Stimulated activated CD8-positive, alpha-beta memory T cell treated with anti-CD3 and anti-CD28 coated beads, Interleukin-7, amount 100 ng/mL, for 24 hours (primary cell): ENCODE measurements at places on chromosomes 11 and 22.

GRCh38 chr11:40314327-40314726 is 1145.1 kb downstream of the LRRC4C start:
- DNase-seq = no peak

DNA sequence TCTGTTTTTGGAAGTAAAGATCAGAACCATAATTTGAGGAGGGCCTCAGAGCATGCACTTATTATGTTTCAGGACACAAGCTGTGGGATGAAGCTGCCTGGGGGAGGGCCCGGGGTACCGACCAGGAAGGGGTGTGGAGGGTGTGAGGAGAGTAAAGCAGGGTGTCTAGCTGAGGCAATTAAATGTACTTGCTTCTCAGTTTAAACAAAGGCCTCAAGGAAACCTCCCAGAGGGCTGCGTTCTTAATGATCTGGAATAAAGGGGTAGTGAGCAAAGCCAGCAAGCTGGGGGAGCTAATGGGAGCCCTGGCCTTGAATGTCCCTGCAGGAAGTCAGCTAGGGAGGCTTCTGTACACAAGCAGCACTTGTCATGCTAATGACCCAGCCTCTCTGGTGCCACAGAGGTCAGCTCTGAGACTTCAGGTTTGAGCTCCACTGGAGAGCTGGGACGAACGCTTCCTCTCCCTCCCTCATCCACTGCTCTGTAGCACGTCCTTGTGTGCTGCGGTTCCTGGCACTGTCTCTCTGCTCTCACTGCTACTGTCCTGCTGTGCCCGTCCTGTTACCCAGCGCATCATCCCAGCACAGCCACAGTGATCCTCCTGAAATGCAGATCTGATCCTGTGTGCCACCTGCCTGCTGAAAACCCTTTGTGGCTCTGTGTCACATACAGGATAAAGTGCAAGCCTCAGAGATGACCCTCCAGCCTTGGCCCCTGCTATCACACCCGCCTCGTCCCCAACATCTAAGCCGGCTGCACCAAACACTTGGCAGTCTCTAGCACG is 159.7 kb downstream of the DBX1 start:
- no peak for DNase-seq

GRCh38 chr22:18112440-18112839 is 1.8 kb downstream of the TUBA8 start:
- DNase-seq = no peak

DNA sequence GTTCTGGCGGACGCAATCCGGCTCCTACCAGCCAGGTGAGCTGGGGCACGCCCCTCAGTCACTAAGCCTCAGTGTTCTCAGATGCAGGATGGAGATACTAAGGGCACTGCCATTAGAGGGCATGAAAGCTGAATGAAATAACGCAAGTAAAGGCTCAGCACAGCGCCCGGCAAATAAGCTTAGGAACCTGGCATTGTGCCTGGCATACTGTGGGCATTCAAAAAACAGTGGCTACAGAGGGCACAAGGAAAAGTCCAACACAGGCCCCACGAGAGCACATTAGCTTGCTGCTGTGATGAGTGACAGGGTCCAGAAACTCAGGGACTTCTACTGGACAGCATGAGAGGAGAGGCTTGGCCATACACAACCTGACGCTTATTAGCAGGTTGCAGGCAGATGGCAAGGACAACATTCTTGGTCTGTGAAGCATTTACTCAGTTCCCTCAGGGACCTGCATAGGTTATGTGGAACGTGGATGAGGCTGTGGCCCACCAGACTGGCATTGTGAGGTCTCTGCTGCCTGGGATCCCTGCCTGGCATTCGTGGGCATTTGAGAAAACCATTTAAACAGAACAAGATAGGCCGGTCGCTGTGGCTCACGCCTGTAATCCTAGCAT is 12.2 kb downstream of the TXN2 start:
- no peak for DNase-seq

GRCh38 chr11:86800076-86800959 is at the start of gene PRSS23:
TSS of gene PRSS23 (plus strand) at chr11:86800542. CDS start at chr11:86807644, 7,102 bp downstream.
- DNase-seq = no peak

DNA sequence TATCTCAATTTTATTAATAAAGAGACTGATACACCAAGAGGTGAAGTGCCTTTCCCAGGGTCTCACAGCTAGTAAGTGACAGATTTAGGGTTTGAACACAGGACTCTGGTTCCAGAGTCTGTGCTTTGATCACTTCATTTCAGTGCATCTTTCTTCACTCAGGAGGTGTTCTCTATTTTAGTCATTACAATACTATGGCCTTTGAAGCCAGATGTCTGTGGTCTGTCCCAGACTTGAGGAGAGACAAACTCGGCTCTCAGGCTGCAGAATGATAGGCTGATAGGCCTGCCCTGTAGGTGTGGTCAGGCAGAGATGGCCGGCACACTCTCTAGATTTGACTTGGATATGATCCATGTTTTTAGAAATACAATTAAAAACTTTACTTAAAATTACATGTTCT is 478.5 kb upstream of the CCDC90B start:
- no peak for DNase-seq

DNA sequence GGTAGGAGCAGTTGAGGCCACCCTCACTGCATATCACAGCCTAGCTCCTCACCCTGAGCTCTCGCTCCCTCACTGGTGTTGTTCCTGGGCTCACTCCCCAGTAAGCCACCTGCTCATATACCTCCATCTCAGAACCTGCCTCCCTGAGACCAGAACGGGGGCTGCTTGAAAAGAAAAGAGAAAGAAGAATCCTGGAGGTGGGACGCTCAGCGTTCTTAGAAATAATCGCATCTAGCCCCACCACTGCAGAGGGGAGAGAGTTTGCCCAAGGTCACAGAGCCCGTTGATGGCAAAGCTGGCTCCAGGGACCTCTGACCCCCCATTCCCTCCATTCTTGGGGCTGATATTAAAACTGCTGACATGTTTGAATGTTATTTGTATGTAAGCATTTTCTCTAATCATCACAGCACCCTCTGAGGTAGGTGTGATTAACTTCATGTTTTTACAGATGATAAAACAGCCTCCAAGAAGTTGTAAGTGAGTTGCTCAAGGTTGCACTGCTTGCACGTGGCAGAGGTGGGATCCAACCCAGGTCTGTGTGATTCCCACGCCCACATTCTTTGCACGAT is 132.6 kb upstream of the TEAD1 start:
- DNase-seq = no peak

DNA sequence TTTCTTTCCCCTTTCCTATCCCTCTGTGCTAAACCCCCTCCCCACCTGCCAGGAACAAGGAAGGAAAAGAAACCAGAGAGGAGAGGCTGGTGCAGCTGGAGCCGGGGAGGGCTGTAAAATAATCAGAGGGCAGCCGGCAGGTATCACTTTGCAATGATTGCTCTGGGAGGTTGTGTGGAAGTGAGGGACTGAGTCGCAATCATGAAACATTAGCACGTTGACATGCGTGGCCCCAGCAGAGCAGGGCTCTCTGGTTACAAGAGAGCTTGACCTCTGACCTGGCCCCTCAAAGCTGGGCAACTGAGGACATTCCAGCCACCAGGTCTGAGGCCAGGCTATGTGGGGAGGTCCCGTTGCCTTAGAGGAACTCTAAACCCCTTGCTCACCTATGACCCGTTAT is 170.8 kb upstream of the BDNF start:
- no peak for DNase-seq

GRCh38 chr11:29002816-29003215 is 894.6 kb downstream of the METTL15 start:
- no peak for DNase-seq
